ENCODE measurements at places on chromosomes 7 and 10.

- no peak for DNase-seq
These were observed 15.0 kb downstream of the TAS2R60 start for GRCh38 chr7:143458263-143458662.

DNA sequence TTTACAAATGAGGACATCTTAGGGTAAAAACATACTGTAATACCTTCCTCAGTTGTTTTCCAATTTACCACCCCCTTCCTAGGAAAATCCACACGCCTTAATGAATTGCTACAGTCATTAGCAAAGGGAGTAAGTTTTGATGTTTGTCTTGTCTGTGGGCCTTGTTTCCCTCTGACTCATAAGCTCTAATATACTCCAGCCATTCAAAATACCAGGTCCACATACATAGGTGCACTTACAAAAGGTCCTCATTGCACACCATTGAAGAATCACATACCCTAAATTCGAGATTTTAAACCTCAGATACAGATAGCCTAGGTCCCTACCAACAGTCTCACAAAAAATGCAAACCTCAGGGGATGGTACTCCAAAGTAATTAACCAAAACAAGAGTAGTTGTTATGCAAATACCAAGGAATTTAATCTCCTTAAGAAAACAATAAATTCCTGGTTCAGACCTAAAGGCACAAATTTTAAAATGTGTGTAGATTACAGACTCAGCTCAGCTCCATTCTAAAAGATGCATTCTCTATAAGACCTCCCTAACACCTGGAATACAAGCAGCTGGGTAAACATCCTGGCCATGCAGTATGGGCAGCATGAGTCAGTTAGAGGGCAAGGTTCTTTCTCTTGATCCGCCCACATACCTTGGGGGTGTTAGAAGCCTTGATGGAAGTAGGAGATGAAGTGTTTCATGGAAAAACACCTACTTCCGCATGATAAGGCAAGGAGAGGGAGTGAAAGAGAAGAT lies 3.0 kb upstream of the LIPK start:
- no peak for DNase-seq

DNA sequence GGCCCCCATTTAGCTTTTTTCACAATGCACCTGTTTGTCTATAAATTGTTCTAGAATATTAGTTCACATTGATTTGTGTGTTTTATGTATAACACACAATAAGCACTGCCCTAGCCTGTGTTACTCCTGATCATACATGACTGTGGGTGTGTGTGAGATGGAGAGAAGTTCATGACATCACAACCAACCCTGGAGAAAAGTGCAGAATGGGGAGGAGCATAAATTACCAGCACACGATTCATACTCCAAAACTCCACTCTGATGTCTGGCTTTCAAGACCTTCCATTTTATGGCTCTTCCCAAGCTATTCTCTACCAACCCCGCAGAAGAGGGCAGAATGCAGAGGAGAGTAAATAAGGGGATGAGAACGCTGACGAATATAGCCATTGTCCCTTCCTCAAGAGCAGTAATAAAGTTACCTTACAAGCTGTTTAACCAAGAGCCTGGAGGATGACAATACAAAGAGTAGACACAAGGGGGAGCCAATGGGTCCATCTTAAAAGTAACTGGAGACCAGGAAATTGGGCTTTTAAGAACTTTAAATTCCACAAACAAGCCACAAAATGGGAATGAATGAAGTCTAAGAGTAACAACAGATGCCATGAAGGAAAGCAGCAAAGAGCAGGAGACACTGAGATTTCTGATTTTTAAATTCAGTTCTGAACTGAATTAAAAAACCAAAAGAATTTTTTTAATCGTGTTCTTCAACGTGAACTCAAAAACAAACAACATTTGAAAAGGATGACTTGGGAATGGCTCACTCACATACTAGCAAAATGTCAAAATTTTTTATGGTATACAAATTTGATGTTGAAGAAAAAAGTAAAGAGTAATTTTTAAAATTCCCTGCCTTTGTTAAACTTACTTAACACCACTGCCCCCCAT lies 159.6 kb downstream of the PARD3 start:
- DNase-seq: no peak

GRCh38 chr10:71217266-71218045 lies 5.1 kb downstream of the UNC5B start:
- no peak for DNase-seq

DNA sequence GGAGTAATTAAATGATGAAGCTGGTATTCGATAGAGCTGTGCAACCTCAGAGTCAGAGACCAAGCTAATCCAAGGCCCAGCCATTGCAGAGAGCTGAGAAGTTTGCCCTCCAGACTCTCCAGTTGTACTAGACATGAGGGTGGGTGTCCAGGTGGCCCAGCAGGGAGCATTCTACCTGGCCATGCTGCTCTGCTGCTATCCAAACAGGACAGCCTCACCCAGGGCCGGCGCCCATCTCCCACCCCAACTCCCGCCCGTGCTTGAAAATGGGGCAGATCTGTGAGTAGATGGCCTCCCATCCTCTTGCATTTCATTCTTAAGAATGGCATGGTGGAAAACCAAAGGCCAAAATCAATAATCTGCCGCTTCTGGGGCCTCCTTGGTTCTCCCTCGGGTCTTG lies 124.2 kb downstream of the TCERG1L start:
- DNase-seq: no peak

DNA sequence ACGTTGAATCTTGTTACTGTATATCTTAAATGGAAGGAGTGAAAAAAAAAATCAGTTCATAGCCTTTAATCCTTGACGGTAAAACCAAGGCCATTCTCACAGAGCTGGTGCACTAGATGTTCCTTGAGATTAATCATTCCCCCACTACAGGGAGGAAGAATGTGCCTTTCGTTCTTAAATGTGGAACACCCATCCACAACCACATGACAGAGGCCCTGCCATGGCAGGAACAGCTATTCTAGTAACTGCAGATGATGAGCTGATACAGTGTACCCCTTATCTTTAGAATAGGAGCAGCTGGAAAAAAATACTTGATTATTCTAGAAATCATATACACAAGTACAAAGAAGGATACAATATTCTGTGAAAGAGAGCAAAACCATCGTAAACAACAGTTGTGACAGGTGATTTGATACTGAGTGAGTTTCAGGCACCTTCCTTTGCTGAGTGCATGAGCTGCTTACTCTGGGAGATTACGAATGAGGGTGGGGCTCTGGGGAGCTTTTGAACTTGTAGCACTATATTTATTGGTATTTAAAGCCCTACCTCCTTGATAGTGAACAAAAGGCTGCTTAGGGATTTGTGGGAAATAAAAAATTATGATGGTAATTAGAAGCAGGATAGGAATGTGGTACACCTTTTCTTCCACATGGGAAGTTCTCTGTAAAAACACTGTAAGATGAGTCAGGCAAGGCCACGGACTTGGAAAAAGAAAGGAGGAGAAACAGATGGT lies 244.4 kb upstream of the SLC26A5 start:
- DNase-seq: no peak

DNA sequence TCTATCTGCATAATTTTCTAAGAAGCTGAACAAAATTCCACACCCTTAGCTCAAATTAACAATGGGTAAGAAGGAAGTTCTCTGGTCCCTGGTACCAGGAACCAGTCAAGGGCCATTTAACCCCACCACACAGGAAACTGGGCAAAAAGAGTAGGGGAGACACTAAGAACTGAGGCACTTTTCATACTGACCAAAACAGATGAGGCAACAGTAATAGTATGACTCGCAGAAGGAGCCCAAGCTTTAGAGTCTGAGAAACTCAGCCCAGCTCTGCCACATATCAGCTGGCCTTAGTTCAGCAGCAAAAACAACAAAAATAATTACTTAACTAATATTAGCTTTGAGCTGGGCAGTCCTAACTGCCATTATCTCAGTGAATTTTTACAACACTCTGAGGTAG lies 221.2 kb downstream of the FAM107B start:
- DNase-seq: no peak

DNA sequence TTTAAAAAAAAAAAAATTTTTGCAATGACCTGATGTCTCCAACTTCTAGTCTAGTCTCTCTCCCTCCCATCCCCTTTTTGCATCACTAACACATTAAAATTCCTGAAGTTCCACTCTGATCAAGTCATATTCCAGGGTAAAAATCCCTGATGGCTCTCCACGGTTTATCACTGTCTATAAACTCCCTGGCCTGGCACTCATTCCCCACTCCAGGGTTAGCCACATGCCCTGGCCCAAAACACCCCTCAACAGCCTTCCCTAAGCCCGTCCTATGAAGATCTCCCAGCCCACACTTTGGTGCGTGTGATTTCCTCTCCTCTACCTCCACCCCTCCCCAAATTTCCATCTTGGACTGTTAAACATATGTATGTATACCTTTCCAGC lies 125.4 kb downstream of the JAZF1 start:
- no peak for DNase-seq

- DNase-seq: no peak
These were observed 882 bp downstream of the PDCD11 start for GRCh38 chr10:103397191-103397825.

DNA sequence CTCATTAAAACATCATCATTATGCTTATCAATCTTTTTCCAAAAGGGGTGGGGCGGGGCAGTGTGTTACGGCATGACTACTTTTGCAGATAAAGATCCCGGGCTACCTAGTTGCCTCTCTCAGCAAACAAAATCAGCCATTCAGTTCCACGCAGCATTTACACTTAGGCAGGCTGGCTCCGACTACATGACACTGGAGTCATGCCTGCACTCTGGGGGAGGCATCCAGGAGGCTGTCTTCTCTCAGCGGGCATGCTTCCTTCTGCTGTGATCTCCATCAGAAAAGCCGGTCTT lies 193.9 kb upstream of the TCF7L2 start:
- no peak for DNase-seq

DNA sequence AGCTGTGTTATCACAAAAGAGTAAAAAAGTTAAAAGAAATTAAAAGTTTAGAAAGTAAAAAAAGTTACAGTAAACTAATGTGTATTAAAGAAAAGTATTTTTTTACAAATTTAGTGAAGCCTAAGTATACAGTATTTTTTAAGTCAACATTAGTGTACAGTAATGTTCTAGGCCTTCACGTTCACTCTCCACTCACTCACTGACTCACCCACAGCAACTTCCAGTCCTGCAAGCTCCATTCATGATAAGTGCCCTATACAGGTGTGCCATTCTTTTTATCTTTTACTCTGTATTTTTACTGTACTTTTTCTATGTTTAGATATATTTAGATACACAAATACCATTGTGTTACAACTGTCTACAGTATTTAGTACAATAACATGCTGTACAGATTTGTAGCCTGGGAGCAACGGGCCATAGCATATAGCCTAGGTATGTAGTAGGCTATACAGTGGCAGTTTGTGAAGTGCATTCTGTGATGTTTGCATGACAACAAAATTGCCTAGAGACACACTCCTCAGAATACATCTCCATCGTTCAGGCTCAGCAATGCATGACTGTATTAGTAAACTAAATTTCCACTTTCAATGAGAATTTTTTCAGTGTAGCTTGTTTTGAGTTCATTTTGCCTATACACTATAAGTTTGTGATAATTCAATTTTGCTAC lies 539.9 kb upstream of the C7orf33 start:
- no peak for DNase-seq

GRCh38 chr10:33006342-33006887 lies 48.4 kb upstream of the ITGB1 start:
- DNase-seq: no peak

DNA sequence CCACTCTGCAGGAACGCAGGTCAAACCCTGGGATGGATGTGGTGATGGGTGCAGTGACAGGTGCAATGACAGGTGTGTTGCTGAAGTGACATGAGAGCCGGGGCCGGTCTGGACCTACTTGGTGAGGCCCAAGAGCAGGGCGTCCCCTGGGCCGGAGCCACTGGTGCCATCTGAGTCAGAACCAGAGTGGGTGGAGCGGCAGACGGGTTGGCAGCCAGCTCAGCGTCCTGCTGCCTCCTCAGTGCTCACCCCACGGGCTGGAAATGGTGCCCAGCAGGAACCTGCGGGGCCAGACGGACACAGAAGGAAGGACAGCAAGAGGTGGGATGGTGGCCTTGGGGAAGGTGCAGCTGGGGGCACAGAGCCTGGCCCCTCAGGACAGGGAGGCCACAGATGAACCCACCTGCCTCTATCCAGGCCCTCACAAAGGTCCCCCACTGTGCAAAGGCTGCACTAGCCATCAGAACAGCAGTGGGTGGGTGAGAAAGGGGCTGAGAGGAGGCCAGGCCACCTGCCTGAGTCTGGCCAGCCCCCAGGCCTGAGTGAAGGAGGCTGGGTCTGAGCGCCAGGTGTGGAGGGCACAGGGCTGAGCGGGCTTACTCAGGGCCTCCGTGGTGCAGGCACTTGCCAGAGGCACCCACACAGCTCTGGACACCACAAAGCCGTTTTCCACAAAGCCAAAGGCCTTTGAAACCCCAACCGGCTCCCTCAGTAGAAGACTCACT lies 129.0 kb upstream of the PPP2R2D start:
- no peak for DNase-seq

Measured in stimulated activated CD8-positive, alpha-beta memory T cell treated with anti-CD3 and anti-CD28 coated beads, Interleukin-7, amount 100 ng/mL, for 24 hours (primary cell).